ENCODE measurements at places on chromosomes 6 and 20.

DNA sequence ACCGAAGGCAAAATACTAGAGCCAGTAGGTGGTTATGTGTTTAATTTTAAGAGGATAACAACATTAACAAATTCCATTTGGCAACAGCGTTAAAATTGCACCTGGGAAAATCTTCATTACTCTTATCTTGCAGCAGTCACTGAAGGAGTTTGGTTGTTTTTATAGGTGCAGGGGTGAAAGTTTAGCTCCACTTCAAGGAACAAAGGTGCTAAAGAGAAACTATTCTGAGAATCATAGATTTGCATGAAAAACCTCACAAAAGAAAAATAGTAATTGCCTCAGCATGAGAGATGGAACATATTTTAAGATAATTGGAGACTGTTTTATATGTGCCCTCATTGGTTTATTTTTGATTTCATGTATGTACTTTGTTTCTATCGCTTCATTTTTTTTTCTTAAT is 444.4 kb downstream of the UTRN start:
- no peak for DNase-seq

DNA sequence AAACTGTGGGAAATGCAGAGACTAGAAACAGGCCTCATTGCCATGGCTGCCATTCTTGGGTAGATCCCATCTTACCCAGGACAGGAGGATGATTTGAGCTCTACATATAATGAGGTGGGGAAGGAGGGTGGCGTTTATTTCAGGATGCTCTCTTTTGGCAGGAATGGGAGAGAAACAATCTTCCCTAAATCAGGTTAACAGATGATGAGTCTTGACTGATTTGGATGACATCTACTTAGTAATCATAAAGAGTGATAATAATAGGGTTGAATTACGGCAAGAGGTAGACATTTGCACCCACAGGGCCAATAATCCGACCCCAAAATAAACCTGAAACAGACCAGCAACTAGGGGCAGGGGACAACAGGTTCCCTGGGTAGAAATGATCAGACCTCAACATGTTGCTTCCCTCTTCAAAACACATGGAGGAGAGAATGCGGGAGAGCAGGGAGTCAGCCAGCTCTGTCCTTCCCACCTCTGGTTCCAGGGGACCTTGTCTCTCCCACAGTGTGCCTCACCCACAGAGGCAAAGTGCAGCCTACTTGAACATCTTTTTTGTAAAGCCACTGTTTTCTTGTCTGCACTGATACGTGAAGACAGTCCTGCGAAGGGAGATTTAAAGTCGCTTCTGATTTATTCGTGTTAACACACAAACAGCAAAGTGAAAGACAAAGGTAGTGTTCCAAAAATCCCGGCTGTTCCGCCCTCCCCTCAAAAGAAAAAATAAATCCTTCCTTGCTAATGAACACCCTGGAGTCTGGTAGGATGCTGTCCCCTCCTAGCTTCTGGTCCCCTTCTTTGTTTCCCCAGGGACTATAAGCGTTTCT is 3.9 kb downstream of the FOXQ1 start:
- no peak for DNase-seq

- DNase-seq, result no peak
These were observed 45.7 kb downstream of the PREP start for GRCh38 chr6:105357165-105357564.

DNA sequence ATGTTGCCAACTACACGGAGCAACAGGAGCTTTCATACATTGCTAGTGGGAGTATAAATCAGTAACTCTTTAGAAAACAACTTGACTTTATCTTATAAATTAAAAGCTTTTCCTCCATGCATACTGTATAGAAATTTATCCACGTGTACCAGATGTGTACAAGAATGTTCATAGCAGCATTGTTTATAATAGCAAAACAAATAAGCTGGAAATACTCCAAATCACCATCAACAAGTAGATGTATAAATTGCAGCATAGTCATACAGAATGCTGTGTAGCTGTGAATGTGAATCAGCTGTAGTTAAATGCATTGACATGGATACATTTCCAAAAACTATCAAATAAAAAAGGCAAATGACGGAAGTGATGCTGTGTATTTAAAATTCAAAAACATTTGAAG is 6.0 kb downstream of the PSMF1 start:
- DNase-seq, result no peak

DNA sequence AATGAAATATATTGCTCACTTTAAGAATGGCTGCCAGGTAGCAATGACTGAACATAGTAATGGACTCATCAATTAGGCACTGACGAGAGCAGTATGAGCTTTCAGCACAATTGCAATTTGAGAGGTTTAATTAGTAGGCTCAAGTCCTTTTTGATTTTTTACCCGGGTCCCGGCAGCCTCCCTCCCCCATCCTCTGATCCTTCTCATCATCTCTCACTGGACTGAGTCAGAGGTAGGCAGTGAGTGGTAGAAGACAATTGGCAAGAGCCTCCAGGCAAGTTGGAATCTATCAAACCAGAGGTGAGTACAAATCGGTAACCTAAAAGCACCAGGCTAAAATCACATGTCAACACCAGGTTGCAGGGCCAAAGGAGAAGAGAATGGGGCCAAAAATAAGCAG is 107.9 kb downstream of the DCDC2 start:
- DNase-seq, result no peak

DNA sequence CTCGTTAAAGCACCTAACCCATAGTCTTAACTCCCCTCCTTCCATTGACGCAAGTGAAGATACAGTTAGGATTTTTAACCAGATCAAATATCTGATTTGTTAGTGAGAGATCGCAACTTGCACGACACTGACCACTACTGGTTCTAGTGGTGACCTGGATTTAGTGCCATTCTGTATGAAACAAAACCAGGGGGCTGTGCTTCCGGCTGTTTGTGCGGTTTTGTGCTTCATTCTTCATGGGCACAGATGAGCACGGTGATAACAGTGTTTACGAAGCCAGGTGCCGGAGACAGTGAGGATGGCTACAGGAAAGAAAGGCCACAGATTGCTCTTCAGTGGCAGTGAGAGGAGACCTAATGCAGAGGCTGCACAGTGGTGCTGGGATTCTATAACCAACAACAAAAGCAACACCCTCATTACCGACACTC is 75.5 kb downstream of the NOL4L start:
- DNase-seq, result no peak

DNA sequence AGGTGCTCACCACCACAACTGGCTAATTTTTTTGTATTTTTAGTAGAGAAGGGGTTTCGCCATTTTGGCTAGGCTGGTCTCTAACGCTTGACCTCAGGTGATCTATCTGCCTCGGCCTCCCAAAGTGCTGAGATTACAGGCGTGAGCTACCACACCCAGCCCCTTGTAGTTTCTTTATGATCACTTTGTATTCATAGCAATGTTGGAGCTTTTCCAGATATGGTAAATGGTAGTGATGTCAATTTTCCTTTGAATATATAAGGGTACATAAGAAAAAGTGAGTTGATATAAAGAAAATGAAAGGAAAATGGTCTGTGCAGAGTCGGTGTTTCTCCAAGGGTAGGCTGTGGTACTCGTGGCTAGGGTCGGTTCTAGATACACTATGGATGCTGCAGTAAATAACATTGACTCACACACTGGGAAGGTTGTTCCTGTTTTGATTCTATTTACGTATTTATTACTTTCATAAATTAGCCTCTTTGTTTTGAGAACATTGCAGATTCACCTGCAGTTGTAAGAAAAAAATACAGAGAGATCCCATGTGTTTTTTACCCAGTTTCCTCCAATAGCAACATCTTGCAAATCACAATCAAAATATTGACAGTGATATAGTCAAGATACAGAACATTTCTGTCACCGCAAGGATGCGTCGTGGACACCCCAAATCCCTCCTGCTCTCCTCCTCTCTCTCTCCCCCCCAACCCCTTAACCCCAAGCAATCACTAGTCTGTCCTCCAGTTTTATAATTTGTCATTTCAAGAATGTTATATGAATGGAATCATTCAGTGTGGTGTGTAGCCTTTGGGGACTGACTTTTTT is 2.5 kb downstream of the ZNF831 start:
- DNase-seq, result no peak

DNA sequence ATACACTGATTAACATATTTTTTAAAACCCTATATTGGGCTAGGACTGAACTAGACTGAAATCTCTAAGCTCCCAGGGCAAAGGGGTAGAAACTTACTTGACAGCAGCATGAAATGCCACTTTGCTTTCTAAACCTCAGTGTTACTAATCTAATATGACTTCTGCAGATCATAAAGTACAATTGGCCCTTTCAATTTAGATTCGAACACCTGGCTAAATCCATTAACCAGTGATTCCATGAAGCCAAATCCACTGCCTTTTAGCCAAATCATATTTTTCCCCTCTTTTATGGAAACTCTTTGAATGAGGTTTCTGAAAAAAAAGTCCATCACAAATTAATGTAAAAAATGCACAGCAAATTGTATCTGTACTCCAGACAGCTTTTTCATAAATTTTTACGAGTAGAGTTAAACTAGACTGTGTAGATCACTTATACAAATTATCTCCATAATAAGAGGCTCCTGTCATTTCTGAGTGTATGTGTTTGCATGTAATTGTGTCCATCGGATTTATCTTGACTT is 25.7 kb downstream of the EPHA7 start:
- no peak for DNase-seq

All from cortex of kidney (tissue), 1 donor.